Esophagus mucosa (tissue), 1 donor: ENCODE measurements at places on chromosomes 4 and X.

DNA sequence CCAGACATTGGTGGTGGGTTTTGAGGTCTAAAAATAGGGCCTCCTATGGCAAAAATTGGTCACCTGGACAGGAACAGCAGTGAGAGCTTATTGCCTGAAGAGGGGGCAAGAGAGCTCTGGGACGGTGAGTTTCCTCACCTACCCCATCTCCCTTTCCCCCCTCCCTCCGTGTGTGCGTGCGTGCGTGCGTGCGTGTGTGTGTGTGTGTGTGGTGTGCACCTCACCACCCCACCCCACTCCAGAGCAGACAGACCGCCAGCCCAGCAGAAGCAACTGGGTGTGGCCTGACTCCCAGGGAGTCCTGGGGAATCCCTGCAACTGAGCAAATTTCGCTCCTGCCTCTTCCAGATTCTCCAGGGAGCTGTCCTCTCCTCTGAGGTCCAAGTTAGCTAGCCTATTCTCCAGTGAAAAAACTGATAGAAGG, 44.7 kb downstream of the PRPS1 start:
- ATAC-seq = peak; percentile 79

DNA sequence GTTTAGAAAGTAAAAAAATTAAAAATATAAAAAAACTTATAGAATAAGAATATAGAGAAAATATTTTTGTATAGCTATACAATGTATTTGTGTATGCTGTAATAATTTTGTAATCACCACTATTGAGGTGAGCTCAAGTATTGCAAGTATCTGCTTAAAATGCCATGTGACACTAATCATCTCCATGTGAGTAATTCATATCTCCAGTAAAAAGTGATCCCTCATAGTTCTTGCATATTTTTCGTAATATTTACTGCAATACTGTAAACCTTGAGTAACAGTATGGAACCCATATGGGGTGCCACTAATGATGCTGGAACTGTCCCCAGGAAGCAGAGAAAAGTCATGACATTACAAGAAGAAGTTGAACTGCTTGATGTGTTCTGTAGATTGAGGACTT, 43.2 kb upstream of the HUWE1 start:
- no peak for ATAC-seq

DNA sequence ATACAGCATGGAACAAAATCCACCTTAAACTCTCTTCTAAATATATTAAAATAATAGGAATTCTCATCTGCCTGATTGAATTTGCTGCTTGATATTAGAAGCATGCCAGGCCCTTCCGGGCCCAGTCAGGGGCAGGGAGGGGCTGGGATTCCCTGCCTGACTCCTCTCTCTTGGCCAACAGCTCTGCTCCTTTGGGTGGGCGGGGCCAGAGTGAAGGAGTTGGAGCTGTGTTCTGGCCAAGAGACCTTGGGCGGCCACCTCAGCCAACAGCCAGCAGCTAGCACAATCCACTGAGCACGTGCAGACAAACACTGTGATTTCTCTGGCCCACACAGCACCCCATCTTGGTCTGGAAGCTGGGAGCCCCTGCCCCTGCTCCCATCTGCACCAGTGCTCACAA, 140.3 kb downstream of the PJA1 start:
- peak; percentile 70 for ATAC-seq

DNA sequence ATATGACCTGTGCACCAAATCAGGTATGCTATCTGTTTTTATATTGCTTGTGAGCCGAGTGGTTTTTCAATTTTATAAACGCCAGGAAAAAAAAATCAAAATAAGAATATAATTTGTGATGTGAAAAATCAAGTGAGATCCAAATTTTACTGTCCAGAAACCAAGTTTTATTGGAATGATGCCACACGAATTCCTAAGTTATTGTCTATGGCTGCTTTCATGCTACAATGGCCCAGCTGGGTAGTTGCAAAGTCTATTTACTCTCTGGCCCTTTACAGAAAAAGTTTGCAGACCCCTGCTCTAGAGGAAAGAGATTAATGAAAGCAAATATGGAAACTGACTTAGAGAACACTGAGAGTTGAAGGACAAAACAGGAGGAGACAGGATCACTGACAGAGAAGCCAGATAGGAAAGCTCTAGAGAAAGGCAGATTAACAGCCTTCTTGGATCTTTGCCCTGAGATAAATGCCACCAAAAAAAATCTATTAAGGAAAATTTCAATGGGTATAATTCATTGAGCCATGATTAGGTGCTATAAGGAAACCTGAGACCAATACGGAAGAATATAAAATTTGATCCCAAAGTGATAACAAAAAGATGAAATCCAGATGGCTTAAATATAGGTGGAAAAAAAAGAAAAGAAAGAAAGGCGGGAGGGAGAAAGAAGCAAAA, 29.8 kb downstream of the PRSS12 start:
- no peak for ATAC-seq

DNA sequence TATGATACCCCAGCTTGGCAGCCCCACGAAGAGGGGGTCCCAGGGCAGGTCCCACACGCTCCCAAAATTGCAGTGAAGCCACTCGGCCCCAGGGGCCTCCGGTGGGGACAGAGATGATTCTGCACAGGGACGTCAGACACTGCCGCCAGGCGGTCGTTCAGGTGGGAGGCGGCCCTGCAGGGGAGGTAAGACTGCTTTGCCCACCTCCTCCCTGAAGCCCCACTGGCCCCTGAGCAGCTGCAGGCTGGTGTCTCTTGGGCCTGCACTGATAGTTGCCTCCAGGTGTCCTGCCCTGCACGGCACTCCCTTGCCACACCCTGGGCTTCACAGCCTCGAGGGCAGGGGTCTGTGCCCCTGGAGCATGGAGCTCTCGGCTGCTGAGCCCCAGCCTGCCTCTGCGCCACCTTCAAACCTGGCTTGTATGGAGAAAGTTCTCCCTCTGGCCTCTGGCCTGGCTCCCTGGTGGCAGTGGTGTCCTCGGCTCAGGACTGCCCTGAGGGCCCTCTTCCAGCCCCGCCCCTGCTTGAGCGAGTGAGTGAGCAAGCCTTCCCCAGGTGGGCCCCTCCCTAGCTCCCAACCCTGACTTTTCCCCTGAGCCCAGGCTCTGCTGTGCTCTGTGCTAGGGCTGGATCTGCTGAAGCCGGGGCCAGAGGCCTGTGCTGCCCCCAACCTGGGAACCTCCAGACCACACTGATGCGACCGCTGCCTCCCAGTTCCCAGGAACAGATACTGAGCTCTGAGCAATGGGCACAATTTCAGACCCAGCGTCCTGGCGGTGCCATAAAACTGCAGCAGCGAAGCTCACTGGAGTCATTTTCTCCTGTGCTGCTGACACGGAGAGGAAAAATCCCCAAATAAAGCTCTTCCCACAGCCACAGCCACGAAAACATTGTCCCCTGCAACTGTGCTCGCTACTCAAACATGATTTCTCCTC, 16.1 kb downstream of the ADRA2C start:
- no peak for ATAC-seq

DNA sequence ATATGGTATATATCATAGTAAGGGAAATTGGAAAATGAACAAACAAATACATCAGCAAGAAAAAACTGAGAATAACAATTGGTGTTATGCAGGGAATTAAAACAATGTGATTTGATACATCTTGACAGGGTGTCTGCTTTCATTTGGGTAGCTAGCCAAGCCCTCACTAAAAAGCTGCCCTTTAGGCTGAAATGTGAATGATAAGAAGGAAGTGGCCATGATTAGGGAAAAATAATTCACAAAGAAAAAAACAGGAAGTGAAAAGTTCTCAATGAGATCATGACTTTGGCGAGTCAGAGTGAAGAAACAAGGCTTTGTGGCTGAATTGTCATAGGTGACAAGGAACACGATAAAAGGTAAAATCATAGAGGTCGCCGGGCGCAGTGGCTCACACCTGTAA, 675.8 kb upstream of the SLIT2 start:
- ATAC-seq = peak; percentile 39
